Renal cortical epithelial cell (primary cell): ENCODE measurements at places on chromosomes 7 and 10.

- DNase-seq: no peak
Measured at GRCh38 chr7:22417841-22418240, 60.9 kb upstream of the RAPGEF5 start.

DNA sequence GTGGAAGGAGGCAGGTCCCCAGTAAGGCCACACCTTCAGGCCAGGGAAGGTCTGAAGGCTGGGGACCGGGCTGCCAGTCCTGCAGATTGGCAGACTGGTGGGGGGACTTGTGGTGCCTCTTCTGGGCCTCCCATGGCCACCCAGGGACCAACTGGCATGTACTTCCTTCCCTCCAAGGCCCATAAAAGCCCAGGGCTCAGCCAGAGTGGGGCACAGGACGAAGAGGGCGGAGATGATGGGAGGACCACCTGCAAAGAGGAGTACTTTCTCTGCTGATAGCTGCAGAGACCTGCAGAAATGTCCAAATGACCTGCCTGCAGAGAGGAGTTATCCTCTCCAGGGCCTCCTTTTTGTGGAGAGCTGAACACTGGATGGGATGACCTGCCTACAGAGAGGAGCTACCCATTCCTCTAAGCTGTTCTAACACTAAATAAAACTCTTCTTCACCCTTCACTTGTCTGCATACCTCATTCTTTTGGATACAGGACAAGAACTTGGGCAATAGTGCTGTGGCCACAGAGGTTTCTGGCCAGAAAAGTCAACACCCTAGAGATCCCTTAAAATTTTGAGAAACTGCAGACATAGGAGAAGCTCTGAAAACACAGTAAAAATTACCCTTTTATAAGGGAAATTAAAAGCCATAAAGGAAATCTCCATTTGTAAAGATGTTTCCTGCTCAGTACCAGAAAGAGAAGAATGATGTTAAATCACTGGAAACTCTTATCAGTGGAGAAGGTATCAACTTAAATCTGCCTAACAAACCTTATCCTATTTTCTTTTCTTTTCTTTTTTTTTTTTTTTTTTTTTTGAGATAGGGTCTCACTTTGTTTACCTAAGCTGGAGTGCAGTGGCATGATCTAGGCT, 20.7 kb upstream of the PRF1 start:
- no peak for DNase-seq

- DNase-seq: no peak
Measured at GRCh38 chr10:115558252-115558651, 465.1 kb downstream of the ATRNL1 start.

DNA sequence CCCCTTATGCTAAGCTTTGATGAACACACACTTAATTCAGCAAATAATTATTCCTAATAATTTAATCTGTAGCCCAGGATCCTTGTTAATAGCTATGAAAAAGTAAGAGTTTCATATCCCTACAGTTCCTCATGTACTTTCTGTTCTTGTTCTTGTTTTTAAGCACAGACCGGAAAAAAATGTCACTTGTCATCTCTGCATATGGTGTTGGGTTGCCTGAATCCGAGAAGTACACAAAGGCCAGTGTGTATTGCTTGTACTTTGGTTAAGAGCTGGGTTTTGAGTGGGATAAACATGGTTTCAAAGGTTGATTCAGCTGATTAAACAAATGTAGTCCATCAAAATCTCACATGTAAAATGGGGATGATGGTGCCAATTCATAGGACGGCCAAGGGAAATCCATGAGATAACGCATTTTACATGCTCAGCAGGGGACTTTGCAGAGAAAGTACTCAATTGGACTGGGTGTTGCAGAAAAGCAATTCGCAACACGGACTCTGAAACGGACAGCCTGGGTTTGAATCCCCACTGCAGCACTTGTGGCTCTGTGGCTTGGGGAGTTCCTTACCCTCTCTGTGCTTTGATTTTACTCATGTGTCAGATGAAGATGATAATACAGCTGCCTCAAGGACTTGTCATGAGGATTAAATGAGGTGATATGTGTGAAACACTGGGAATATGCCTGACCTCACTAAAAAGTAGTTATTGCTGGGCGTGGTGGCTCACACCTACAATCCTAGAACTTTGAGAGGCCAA, 71.7 kb downstream of the MAP3K8 start:
- DNase-seq: no peak

- peak; percentile 49 for DNase-seq
Measured at GRCh38 chr10:23338155-23338828, 6.3 kb downstream of the C10orf67 start.

DNA sequence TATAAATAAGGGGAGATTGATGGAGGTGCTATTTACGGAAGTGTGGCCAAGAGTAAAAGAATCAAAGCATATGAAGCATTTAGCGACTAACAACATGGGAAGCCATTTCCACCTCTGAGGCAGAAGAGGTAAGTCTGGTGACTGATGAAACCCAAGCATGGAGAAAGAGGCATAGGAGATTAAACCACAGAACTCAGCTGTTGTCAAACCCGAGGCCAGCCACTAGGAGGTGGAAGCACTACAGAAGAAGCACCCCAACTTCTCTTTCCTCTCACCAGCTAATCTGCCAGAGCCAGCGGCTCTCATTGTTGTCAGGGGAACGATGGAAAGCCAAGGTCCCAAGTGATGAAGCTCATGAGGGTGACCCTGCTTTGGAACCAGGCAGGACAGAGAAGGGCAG, 19.6 kb upstream of the CNTNAP2 start:
- DNase-seq: no peak

DNA sequence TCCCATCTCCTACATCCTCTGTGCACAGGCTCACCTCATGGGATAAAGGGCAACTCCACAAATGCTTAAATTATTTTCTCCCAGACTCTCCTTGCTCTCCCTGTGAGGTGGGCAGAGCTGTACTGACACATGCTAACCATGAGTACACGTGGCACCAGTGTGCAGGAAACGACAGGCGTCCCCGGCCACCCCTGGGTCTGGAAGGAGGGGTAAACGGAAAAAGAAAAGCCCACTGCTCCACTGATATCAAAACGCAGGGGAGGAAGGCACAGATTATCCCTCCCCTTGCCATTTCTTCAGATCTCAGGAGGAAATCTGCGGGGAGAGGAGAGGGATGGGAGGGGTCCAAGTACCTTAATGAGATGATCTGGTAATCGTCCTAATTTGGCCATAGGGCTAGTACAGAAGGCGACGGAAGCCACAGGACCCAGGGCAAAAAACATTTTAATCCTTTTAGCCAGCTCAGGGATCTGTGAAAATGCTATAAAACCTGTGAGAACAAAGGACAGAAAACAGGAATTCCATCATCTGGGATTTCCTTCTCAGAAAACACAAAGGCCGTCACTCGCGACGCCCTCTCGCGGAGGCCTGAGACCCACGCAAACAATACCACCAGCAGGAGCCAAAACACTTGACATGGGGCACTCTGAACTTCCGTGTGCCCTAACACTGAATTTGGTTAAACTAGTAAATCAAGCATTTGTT, 17.8 kb upstream of the CH25H start:
- DNase-seq: no peak

- no peak for DNase-seq
Measured at GRCh38 chr10:35449944-35450343, 113.6 kb downstream of the CCNY start.

DNA sequence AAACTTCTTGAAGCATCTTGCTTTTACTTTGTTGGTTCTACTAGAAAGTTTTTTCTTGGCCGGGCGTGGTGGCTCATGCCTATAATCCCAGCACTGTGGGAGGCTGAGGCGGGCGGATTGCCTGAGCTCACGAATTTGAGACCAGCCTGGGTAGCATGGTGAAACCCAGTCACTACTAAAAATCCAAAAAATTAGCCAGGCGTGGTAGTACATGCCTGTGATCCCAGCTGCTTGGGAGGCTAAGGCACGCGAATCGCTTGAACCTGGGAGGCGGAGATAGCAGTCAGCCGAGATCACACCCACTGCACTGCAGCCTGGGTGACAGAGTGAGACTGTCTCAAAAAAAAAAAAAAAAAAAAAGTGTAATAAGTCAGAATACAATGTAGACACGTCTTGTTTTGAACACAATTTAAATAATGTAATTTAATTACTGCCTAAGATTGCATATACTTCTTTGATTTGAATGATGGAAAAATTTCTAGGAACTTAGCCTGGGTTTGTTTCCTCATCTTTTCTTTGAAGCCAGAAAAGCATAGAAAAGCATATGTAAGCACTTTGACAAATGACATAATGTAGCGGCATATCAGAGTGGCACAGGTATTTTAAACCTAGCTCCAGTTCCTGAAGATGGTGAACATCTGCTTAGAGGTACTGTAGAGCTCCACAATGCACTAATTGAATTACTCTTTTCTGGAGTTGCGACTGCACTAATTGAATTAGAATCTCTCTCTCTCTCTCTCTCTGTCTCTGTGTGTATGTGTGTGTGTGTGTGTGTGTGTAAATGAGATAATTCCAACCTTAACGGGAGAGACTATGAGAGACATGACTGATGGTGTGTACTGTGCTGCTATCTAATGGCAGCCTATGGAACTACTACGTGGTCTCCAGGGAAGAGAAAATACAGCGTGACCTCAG, 87.8 kb downstream of the BTRC start:
- DNase-seq: peak; percentile 65

GRCh38 chr7:31000161-31000693, 36.5 kb downstream of the GHRHR start:
- DNase-seq: no peak

DNA sequence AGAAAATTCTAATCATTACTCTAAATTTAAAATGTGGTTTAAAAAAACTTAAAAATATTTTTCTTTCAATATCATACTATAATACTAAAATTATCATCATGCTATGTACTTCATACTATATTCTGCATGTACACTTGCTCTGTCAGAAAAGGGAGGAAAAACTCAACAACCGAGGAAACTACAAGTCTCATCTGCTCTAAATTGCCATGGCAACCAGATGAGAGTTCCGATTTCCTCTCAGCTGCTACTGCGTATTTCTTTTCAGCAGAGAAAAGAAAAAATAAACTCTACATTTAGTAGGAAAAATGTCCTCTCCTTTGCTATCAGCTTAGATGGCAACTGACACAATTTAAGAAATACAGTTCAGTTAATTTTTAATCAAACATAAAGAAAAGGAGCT, 178.9 kb downstream of the SRPK2 start:
- no peak for DNase-seq

DNA sequence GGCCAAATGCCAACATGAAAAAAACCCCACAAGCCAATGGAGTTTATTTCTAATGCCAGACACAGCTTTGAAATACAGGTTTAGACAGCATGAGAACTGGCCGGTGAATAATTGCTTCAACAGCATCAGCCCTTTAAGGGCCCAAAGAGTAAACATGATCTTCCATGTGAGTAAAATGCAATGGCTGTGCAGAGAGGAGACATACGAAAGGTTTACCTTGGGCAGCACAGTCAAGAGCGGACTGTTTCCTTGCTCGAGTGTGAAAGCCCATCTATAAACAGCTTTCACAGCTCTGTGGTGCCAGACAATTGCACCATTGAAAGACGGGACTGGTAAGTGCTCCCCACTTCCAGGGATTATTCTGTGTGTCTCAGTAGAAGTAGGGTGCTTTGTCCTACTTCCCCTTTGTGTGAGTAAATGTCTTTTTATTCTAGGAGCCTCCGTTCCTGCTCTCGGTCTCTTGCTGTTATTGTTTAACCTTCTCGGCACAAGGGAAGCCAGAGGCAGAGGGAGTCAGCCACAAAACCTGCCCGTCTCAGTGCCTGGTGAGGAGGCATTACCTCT, 77.8 kb upstream of the KAT6B start:
- no peak for DNase-seq

DNA sequence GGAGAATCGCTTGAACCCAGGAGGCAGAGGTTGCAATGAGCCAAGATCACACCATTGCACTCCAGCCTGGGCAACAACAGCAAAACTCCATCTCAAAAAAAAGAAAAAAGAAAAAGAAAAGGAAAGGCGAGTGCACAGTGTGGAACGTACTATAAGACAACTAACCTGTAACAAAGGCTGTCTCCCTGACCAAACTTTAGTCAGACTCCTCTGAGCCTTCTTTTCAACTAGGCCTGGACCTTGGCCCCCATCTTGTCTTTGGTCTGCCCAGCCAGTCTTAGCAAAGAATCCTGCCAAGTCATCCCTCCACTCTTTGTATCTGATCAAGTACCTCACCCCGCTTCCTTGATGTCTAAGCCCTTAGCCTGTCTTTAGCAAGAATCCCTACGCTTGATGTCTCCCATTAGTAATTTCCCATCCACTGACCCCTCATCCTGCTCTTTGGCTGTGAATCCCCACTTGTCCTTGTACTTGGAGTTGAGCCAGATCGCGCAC, 68.9 kb upstream of the KDM7A start:
- no peak for DNase-seq

- DNase-seq: no peak
Measured at GRCh38 chr7:1942243-1942940, 272.3 kb downstream of the ELFN1 start.

DNA sequence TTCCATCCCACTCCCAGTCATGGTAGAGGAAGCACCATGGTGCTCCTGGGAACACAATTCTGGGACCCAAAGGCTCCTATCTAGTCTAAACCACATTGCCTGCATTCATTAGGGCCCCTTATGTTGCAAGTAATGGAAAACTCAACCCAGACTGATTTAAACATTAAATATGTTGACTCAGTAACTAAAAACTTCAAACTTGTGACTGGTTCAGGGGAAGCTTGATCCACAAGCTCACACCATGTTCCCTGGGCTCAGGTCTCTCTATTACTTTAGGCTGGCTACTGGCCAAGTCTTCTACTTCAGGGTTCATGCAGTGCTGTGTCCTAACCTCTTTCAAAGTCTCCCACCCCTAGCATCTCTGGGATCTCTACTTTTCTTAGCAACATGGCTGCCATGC, 13.1 kb downstream of the WNT16 start:
- peak; percentile 83 for DNase-seq

DNA sequence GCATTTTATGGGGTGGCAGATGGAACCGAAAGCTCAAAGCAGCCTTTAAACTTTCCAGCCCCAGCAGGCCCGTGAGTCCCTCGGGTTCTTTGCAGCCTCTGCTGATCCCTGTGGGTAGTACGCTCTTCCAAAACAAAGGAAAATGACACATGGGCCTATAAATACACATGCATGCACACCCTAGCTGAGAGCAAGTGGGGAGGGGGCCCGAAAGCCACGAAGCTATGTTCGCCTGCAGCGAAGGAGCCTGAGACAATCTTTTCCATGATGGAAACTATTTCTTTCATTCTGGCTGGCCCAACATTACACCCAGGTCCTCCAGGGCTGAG, 32.2 kb downstream of the CALML5 start:
- DNase-seq: no peak

GRCh38 chr7:73779517-73779916, 9.4 kb upstream of the CLDN3 start:
- no peak for DNase-seq

DNA sequence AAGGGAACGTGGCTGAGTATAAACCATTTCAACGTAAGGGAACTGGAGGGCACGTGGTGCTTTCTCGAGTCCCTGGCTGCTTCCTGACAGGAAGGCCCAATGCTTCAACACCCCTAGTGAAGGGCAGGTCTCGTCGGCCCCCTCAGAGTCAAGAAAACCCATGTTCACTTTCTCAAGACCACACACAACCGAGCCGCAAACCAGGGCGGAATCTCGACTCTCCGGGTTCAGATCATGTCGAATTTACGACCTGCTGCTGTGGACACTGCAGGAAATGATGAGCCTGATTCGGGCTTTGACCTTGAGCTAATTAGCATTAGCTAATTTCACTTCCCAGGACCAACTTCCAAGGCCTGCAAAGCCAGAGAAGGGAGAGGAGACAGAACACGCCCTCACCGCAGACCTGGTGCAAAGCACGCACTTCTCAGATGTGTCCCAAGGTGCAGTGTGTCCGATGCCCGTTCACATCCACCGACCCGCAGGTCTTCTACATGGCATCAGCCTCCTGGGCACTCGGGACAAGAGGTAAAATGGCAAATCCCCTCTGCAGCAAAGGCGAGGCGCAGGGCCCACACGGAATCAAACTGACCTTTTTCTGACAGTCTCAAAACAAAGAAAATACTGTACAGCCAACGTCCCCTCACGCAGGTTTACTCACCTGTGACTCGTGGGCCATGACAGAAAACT, 94.7 kb downstream of the DIP2C start:
- no peak for DNase-seq
